ENCODE measurements at places on chromosomes 3 and 15. TPM values are rescaled to one million over a fixed set of nuclear protein-coding genes. Genes with fewer than 3 reads are reported as not detected.

FBXW12 gene
- total RNA-seq = not detected

CCRL2 gene
- total RNA-seq = 2.1 TPM

PPARG gene
- 0.76 TPM for total RNA-seq

C3orf85 gene
- not detected for total RNA-seq
